Stimulated activated CD8-positive, alpha-beta memory T cell treated with anti-CD3 and anti-CD28 coated beads, Interleukin-7, amount 100 ng/mL, for 1 hour (primary cell): ENCODE measurements at places on chromosomes 4 and X.

GRCh38 chr4:77930876-77931275, 68.2 kb downstream of the MRPL1 start:
- DNase-seq: no peak

DNA sequence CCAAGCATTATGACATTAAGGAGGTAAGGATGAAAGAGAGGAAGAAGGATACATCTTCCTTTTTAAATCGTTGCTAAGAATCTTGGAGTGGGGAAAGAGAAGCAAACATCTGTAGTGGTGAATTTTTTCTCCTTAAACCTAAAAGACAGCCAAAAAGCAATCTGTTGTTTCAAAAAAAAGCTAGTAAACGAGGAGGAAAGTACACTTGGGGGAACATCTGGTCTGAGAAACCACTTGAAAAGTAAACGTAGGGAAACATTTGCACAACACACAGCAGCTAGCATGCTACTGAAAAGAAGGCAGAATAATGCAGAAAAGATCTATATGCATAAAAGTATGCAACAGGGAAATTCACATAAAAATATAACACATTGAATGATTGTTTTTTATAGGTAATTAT, 1485.6 kb downstream of the PCDH19 start:
- no peak for DNase-seq

GRCh38 chrX:69324851-69325250, 159.6 kb upstream of the PJA1 start:
- no peak for DNase-seq

DNA sequence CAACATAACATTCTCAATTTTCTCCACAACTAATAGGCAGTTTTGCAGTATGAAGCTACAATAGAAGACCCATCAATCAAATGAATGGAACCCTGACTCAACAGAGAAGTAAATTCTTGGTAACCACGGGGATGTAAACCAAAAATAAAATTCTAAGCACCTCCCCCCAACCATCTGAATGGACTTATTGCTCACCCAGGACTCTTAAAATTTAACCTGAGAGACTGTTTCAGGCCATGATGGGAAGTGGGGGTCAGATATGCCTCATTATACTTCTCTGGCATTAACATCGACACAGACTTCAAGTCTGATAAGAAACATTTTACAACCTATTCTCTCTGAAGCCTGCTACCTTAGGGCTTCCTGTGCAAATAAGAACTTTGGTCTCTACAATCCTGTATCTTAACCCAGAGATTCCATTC, 620.9 kb downstream of the TLL1 start:
- DNase-seq: no peak

- no peak for DNase-seq
Measured at GRCh38 chrX:115053223-115053622, 35.8 kb upstream of the IL13RA2 start.

GRCh38 chrX:5236749-5237148, 991.9 kb downstream of the NLGN4X start:
- DNase-seq: no peak

DNA sequence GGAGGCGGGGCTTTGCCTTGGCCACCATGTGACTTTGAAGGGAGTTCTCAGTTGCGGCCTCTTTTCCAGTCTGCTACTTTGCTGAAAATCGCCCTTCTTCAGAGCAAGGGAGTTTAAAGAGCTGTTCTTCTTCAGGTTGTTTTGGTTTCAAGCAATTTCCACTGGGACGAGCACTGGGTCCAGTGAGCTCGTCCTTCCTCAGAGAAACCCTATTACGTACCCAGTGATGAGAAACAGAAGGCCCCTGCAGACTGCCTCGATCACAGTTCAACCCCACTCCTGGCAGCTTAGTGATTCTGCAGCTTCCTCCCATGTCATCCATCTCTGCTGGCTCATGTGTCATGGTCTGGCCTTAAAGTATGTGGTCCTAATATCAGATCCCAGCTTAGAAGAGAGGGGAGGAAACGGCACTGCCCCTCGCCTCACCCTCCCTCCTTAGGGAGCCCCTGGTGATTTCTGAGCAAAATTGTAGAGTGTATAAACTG, 7.8 kb upstream of the FAM149A start:
- DNase-seq: no peak

DNA sequence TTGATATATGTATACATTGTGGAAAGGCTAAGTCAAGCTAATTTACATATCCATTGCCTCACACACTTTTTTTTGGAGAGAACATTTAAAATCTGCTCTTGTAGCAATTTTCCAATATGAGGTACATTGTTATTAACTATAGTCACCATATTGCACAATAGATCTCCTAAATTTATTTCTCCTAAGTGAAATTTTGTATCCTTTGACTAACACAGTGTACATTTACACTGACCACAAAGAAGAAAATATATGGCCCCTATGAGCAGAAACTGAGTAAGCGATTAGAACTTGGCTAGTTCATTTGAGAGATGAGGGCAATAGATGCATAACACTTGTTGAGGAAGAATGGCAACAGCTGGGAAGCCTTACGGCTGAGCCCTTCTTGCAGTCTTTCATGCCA, 20.3 kb upstream of the GUCY1B1 start:
- DNase-seq: no peak

DNA sequence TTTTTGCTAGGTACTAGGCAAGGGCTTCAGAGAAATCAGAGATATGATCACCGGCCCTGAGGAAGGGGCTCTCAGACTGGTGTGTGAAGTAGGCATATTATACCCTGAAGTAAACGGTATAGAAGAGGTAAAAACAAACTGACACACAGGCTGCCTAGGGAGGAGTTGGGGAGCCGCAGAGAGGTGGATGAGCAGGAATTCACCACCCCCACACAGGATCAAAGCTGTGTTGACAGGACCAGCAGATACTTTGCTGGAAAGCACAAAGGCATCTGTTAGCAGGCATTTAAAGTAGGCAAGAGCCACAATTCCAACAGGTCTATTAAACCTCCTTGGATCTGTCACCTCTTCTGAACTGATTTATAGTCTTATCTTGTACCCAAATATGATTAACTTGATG, 71.8 kb upstream of the GPR34 start:
- DNase-seq: no peak

- no peak for DNase-seq
Measured at GRCh38 chr4:336099-336892, 1.3 kb upstream of the ZNF141 start.

- DNase-seq: no peak
Measured at GRCh38 chr4:83503974-83504373, 19.1 kb upstream of the ABRAXAS1 start.
